ENCODE measurements at places on chromosomes 12 and 14.
A peak's percentile ranks its signal among the peaks of the same experiment; 100 is the strongest.

DNA sequence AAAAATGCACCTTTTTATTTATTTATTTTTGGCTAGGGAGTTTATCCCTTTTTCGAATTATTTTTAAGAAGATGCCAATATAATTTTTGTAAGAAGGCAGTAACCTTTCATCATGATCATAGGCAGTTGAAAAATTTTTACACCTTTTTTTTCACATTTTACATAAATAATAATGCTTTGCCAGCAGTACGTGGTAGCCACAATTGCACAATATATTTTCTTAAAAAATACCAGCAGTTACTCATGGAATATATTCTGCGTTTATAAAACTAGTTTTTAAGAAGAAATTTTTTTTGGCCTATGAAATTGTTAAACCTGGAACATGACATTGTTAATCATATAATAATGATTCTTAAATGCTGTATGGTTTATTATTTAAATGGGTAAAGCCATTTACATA is 14.9 kb upstream of the SNAPC1 start:
- no peak for DNase-seq

DNA sequence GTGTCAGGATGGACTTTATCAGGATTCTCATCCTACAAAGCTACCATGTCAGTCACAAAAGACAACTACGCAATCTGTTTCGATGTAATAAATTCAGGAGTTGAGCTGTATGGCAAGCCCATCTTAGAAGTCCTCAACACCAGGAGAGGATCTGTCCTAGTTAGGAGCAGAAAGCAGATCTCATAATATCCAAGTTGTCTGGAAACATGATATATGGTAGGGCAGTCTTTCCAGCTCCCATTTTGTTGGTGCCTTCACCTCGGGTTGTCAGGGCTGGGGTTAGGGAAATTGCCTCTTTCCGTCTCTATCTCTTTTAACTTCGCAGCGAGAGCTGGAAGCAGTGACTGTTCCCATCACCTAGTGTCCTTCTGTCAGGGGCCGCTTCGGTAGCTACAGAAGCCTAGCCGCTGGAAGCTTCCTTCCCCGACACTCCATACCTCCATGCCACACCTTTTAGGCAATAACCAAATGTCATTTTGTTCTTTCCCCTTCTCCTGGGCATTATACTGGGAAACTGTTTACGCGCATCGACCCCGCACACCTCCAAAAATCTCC is 1.4 kb downstream of the NIN start:
- DNase-seq = no peak

DNA sequence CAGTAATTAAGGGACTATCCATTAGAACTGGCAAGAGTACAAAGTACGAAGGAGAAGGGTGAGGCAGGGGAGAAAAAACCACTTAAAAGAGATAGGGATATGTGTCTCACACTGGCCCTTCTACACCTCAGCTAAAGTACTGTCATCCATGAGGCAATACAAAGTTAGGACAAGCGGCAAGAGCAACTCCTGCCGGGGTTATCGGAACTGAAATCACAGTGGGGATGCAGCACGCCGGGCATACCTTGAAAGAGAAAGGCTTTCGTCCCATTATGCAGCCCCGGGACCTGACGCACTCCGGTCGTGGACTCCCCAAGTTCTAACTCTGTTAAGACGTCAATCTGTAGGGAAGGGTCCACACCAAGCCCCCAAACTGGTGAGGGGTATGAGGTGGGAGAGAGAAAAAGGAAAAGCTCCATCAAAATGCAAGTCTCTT is 1.1 kb downstream of the NELL2 start:
- DNase-seq = peak; percentile 30

DNA sequence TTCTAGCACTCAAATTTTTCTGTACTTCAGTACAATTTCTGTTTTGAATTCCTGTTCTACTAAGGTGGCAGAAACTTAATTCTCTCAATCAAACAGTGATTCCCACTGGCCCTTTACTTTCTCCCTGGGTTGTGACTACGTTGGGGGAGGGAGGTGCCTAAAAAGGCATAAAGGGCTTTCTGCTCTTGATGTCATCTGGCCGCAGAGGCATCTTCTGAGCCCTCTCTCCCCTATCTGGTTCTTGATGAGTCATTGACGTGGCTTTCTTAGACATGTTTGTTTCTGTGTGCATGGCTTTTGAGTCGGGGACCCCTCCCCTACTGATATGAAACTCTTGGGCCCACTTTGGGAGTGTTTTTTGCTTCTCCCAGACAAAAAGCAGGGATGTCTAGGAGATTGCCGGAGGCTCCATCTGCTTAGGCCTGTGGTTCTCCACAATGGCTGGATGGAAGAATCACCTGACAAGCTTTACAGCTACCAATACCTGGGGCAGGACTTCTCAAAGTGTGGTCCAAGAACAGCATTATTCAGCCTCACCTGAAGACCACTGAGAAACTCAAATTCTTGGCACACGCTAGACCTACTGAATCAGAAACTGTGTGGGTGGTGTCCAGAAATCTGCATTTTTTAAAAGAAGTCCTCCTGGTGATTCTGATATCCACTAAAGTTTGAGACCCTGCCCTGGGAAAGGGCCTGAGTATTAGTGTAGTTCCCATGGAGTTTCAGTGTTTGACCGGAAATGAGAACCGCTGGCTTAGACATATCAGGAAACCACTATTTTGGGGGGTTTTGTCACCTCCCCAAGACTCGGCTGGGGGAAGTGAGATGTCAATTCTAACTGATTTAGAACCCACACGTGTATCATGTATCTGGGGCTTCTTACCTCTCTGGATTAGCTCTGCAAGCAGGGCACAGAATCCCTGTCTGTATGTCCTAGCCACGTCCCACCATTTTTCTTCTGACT is 395.7 kb upstream of the PDE3A start:
- DNase-seq = no peak

GRCh38 chr14:64611358-64612020 is 61.7 kb downstream of the PPP1R36 start:
- DNase-seq = no peak

DNA sequence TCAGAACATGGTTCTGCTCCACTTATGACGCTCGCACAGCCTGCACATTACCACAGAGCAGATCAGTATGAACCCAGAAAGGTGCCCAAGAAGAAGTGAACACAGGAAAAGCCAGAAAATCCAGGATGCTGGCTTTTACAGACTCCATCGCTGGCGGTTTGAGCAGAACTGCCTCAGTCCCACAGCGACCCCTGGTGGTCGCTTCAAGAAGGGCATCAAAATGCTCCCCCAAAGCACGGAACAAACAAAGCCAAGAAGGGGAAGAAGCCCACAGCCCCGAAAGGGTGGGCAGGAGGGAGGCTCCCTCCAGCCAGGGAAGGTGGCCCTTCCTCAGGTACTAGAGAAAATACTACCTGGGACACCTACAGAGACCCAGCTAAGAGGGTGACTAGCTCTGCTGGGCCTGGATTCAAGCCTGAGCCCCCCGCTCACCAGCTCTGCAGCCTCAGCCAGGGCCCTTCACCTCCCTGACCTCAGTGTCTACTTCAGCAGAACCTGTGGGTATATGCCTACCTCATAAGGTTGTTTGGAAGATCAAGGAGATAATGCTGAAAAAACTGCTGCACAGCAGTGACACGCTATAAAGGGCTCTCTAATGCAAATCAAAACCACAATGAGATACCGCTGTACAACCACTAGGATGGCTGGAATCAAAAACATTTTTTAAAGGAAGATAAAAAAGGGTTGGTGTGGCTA is 98.1 kb downstream of the NCOR2 start:
- DNase-seq = peak; percentile 28

GRCh38 chr14:33631441-33631840 is 319.4 kb downstream of the EGLN3 start:
- DNase-seq = no peak

DNA sequence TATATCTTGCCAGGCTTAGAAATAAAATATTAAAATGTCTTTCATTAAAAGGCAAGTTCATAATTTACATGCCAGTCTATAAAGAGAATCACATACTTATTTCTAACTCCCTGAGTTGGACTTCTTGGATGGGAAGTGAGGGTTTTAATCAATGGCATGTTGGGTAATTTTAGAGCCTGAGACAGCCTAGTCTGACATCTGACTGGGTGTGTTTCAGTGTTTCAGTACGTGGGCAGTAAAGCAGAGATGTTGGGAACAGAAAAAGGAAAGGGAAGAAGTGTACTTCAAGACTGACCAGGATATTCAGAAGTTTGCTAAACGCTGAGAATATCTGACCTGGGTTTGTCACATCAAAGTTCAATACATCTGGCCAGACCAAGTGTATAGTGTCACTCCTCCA is 171.8 kb downstream of the BTG1 start:
- no peak for DNase-seq

DNA sequence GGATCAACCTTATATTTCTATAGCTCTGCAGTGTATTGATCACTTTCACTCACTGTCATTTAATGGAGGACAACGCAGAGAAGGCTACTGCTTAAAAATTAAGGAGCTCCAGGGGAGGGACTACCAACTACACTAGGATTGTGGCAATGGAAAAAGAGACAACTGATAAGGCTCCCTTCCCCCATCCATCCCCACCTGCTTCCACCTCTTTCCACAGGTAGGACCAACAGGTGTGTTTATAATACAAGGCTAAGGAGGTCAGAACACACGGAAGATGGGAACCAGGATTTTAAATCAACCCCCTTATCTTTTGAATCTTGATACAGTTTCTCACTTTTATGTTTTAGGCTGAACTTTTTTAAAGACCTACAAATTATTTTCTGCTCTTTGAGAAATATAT is 90.8 kb downstream of the STAB2 start:
- DNase-seq = no peak

- peak; percentile 6 for DNase-seq
Observed at GRCh38 chr12:98439981-98440581, 75.3 kb upstream of the TMPO start.

Data from CD4-positive, alpha-beta T cell treated with Interleukin-15 for 4 hours (primary cell).